ENCODE measurements at places on chromosomes 5 and 9. TPM values are rescaled to one million over a fixed set of nuclear protein-coding genes. Genes with fewer than 3 reads are reported as not detected.

Gene SERF1A
- total RNA-seq: 2.3 TPM

Gene SLC36A3
- not detected for total RNA-seq

Gene PCDHB2
- total RNA-seq: 0.34 TPM

Gene TLX3
- total RNA-seq: not detected

Gene TAF11L10
- not detected for total RNA-seq

Gene TPD52L3
- not detected for total RNA-seq

Gene RANBP3L
- not detected for total RNA-seq

Gene QRFP
- total RNA-seq: not detected

Gene SYK
- 28.4 TPM for total RNA-seq

Gene DMRT3
- total RNA-seq: not detected

Gene PCDHGA10
- total RNA-seq: 1.7 TPM

Gene SLC6A19
- not detected for total RNA-seq

Gene SPINK7
- 37.3 TPM for total RNA-seq

Gene FAM53C
- 22.2 TPM for total RNA-seq

Gene FBLL1
- total RNA-seq: 3.1 TPM

Gene POLR1E
- total RNA-seq: 42.1 TPM

Gene SHISAL2B
- not detected for total RNA-seq

Gene IFNA2
- not detected for total RNA-seq

Gene CCL27
- 0.34 TPM for total RNA-seq

Gene SPATA6L
- total RNA-seq: 2.7 TPM

Gene SV2C
- under 0.01 TPM for total RNA-seq

Gene CCL28
- 8.0 TPM for total RNA-seq

Gene TRIO
- 66.3 TPM for total RNA-seq

Gene LOX
- 0.34 TPM for total RNA-seq

Gene ABO
- not detected for total RNA-seq

Gene DOK3
- 0.68 TPM for total RNA-seq

Gene CARD6
- 8.5 TPM for total RNA-seq

Gene CTNND2
- not detected for total RNA-seq

Gene EFCAB9
- not detected for total RNA-seq

Gene ADAMTS12
- total RNA-seq: under 0.01 TPM

Gene GFRA3
- not detected for total RNA-seq

Gene SELENOP
- total RNA-seq: 1.4 TPM

Gene PCDHB8
- total RNA-seq: 0.57 TPM

Gene ZNF354C
- total RNA-seq: 3.4 TPM

Gene LCN9
- not detected for total RNA-seq

Gene FOXE1
- total RNA-seq: 7.9 TPM

Gene PIP5K1B
- total RNA-seq: 1.9 TPM

Gene LHFPL2
- 59.8 TPM for total RNA-seq

Gene SH3TC2
- total RNA-seq: 6.0 TPM

Gene PCDHA11
- total RNA-seq: 2.5 TPM

Gene TAS2R1
- total RNA-seq: not detected

Gene GTF3C5
- total RNA-seq: 32.1 TPM

Gene IL11RA
- total RNA-seq: 0.68 TPM

Gene MOB3B
- total RNA-seq: 0.68 TPM

Gene FGFR4
- total RNA-seq: 1.2 TPM

Gene PRLR
- total RNA-seq: under 0.01 TPM

Gene OBP2B
- total RNA-seq: not detected

Gene FBN2
- 182 TPM for total RNA-seq

Gene DEPDC1B
- total RNA-seq: 1.3 TPM

Gene WDR31
- total RNA-seq: 4.1 TPM

Gene EIF4E1B
- not detected for total RNA-seq

Gene SLC45A2
- total RNA-seq: 0.14 TPM

Gene NOXA1
- total RNA-seq: 3.3 TPM

Gene PKD2L2
- not detected for total RNA-seq

Gene PDLIM4
- total RNA-seq: 10.9 TPM

Gene MAMDC4
- total RNA-seq: 6.5 TPM

Gene SCGB3A2
- not detected for total RNA-seq

Gene ASTN2
- 2.0 TPM for total RNA-seq

Data from nasal cavity respiratory epithelium epithelial cell of viscerocranial mucosa (primary cell).